ENCODE measurements at places on chromosomes 1 and 21.

GRCh38 chr1:30730346-30731108 is 7.1 kb upstream of the MATN1 start:
- DNase-seq = no peak

DNA sequence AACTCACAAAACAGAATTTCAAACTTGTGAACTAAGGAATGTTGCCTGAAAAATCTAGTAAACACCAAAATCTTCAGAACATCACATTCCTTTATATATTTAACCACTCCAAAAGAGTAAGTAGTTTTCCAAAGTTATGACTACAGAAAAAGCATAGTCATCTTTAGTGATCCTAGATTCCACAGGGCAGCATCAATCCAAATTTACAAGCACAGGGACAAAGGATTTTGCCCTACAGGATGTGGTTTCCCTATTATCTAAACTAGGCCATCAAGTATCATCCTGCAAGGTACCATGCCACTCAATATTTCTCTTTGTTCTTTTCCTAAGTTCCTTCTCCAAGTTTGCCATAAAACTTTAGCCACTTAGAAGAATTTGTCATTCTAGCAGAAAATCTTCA is 33.0 kb downstream of the COP1 start:
- DNase-seq = peak; percentile 10

DNA sequence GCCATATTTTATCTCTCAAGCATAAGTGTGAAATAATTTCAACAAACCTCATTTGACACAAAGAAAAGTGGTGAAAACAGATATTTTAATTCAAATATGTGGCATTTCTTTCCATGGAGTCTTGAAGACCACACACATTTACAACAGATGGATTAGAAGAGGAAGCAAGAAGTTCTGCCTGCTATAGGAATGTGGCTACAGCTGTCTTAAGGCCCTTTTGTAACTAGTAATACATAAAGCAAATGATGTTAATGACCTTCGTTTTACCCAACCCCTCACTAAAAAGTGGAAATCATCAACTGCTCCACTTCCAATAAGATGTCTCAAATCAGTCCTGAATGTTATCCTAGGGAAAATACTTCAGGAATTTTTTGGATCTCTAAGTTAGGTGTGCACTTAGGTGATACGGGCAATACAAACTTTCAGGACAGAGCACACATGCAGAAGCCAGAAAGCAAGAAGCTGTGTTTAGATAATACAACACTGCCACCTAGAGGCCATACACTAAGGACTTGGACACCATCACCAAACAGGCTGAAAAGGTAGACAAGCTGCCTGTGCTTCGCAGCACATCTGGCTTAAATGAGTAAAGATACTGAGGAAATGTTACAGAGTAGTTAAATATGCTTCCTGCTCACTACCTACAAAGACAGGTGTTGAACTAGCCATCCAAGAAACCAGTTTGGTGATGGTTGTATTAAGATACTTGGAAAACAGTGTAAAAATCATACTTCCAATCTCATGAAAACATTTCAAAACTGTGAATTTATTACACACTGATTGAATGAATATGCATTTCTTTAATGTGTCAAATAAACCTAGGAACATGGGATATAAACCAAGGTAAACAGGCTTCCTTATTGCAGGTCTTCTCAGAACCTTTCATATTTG is 24.4 kb downstream of the RRAGC start:
- DNase-seq = peak; percentile 58

DNA sequence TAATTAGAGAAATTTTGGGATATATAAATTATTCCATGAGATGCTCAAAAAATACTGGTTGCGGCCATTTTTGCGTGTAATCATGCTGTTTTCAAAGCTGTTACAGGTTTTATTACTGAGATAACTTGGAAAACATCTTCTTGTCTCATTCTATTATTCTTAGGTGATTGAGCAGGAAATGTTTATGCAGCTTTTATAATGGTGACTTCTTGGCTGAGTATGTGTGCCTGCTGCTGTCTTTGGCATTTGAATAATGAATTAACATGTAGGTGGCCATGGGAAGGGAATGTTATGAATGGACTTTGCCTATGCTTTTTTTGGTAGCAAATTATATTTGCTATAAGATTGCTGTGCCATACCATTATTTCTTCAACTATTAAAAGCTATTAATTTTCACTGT is 52.5 kb downstream of the RASAL2 start:
- no peak for DNase-seq

DNA sequence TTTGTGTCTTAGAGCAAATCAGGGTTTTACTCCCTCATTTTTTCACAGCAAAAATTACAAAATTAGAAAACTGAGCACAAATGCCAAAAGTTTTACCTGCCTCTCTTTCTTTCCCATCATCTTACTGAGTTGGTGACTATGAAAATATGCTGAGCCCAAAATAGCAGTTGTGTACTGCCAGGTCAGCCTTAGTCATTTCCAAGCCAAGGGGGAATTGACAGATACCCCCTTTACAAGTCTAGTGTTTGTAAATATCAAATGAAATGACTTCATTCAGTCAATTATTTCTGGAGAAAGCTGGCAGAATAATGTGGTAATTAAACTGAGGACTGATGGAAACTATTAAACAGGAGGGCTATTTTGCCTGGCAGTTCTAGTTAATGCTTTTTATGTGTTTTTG is 11.4 kb upstream of the GORAB start:
- no peak for DNase-seq

GRCh38 chr1:171245458-171246064 is 2.7 kb upstream of the FMO1 start:
- no peak for DNase-seq

DNA sequence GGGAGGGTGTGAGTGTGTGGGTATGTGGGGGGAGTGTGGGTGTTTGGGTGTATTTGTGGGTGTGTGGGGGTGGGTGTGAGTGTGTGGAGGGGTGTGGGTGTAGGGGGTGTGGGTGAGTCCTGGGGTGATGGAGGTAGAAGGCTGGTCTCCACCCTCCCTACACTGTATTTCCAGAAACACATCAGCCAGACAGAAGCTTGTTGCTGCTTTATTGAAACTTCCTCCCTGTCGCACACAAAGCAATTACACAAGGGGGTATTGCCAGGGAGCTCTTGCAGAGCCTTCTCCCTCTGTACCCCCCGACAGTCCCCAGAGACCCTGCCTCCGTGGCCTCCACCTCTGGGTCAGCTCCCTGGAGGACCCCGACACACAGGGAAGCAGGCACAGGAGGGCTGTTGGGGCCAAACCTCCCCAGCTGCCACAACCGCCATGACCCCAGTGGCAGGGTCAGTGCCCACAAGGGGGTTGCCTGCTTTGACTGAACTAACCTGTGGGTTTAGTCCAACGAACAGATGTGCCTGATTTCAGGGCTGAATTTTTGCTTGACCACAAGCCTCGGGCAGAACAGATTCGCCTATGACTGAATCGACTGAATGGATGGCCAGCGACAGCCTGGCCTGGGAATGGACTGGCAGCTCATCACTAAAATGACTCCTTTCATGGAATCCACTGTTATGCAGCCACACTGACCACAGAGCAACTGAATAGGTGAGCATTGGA is 9.1 kb upstream of the MATN1 start:
- DNase-seq = no peak

- peak; percentile 18 for DNase-seq
These were observed 868.2 kb upstream of the CXADR start for GRCh38 chr21:16644685-16645084.

- no peak for DNase-seq
These were observed 57.9 kb upstream of the RUNX3 start for GRCh38 chr1:24987875-24988557.

- DNase-seq = no peak
These were observed 123.7 kb downstream of the NOS1AP start for GRCh38 chr1:162193221-162193620.

DNA sequence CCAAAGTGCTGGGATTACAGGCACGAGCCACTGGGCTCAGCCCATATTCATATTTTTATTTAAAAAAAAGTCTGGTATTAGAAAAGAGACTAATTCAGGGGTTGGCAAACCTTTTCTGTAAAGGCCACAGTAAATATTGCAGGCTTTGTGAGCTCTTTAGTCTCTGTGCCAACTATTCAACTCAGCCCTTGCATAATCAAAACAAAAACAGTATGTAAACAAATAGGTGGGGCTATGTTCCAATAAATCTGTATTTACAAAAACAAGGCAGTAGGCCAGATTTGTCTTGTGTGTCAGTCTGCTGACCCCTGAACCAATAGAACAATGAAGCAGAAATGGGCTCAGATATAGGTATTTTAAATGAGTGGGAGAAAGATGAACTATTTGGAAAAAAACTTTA is 49.3 kb downstream of the CDC42BPA start:
- no peak for DNase-seq

GRCh38 chr1:61204528-61204927 is 122.2 kb downstream of the NFIA start:
- DNase-seq = no peak

DNA sequence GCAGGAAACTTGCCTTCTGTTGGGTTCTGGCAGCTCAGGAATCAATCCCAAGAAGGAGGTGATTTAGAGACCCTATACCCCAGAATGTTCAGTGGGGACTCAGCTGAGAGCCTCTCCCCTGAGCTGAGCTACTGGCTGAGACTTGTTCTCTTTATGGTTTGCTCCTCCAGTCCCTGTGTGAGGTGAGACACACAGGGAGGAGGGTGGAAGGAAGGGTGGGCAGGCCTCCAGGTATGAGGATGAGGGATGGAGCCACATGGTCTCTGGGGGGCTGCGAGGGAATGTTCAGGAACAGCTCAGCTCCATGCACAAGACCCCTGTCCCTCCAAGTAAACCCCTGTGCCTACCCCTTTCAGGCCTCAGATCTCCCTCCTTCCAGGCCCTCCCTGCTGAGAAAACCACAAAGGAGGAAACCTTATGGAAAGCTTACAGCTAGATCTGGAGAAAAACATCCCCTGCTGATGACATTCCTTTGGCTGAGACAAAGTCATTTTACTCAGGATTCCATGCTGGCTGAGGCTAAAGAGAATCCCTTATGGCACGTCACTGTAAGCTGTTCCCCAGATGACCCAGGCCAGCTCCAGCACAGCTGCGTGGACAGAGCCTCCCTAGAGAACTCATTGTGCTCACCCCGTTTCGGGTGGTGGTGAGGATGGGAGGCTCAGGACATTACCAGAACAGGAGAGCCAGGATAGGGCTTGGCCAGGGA is 91.5 kb upstream of the IPO9 start:
- no peak for DNase-seq

- no peak for DNase-seq
These were observed 26.2 kb upstream of the VAMP3 start for GRCh38 chr1:7744882-7745281.

- DNase-seq = no peak
These were observed 14.0 kb upstream of the WASF2 start for GRCh38 chr1:27503844-27504587.

DNA sequence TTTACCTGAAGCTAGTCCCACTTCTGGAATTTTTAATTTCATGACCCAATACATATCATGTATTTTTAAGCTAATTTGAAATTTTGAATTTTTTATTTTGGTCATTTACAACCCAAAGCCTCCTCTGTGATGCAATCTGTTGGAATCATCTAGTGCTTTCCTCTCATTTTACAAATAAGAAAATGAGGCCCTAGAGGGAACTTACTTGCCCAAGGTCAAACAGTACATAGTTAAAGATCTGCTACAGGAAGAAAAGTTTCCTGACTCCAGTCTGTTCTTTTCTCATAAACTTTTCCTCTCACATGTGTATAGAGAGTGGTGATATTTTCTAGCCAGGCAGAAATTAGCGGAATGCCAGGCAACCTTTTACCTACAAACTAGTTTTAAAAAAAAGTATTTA is 59.3 kb upstream of the DPT start:
- DNase-seq = no peak

DNA sequence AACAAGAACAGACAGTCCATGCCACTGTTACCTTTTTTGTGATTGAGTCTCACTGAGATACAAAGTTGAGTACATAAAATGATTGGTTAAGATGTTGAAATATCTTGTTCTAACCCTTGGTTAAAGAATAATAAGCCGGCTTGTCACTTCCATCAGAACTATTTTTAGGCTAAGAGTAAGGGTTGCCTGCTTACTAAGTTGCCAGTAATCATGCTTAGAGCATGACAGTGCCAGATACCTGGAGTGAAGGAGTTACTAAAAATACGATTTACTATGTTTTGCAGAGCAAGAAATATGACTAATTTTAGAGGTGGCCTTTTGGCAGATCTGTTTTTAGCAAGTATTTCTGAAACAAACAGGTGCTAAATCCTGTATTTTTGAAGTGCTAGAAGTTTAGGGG is 6.0 kb downstream of the HUNK start:
- no peak for DNase-seq

GRCh38 chr1:243325305-243325890 is 69.6 kb downstream of the SDCCAG8 start:
- peak; percentile 58 for DNase-seq

DNA sequence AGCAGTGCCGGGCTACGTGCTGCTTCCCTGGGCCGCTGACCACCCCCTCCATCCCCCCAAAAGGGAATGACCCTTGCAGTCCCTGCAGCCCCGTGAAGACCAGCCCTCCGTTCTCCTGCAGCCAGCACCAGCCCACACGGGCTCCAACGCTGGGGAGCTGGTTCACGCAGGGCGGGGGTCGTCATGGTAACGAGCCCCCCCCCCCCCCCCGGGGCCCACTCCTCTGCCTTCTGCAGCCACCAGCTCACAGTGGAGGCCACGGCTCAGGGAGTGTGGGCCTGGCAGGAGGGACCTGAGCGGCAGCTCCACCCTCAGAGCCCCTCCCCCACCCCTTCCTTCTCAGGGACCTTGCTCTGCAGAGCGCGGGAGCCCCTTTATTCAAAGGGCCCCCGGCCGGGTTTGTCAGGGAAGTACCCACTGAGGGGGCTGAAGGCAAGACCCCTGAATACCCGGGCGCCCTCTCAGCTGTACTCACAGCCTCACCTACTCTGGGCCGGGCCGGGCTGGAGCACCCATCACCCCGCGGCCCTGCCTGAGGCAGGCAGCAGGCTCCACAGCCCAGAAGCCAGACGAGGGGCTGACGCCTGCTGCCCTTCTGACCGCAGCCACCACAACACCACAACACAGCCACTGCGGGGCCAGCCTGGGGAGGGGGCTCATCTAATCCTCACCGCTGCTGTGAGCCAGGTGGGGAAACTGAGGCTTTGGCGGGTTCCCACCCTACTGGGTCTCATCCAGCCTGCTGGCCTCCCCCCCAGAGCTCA is 12.6 kb downstream of the MEGF6 start:
- no peak for DNase-seq

- no peak for DNase-seq
These were observed 674 bp downstream of the BCL10 start for GRCh38 chr1:85275701-85276214.

- DNase-seq = peak; percentile 82
These were observed 467 bp downstream of the THRAP3 start for GRCh38 chr1:36224537-36225282.

GRCh38 chr1:240385985-240386978 is 225.7 kb downstream of the GREM2 start:
- DNase-seq = peak; percentile 85

- no peak for DNase-seq
These were observed 161.3 kb downstream of the CLEC20A start for GRCh38 chr1:178335426-178335825.

GRCh38 chr1:101219924-101220870 is 16.6 kb upstream of the S1PR1 start:
- DNase-seq = no peak

Data from HS-5 (cell line).